NCI-H524 (cell line): ENCODE measurements at places on chromosomes 13 and 19.

DNA sequence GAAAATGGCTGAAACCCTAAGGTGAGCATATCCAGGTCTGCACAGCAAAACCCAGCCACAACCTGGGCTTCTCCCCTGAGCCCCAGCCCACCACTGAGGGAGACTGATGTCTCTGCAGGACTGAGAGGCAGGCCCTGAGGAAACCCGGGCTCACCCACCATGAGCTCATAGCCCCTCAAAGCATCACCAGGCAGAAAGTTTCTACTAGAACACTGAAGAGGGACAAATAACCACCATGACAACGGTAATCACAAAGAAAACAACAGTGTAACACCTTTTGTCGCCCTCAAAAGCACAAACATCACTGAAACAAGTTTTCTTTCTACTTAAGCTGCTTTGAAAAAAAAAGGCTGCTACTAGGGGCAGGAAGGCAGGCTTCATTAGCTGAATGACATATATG is 29.8 kb downstream of the TSHZ3 start:
- no peak for DNase-seq

GRCh38 chr19:3024509-3024869 is 4.6 kb downstream of the TLE2 start:
- no peak for DNase-seq

DNA sequence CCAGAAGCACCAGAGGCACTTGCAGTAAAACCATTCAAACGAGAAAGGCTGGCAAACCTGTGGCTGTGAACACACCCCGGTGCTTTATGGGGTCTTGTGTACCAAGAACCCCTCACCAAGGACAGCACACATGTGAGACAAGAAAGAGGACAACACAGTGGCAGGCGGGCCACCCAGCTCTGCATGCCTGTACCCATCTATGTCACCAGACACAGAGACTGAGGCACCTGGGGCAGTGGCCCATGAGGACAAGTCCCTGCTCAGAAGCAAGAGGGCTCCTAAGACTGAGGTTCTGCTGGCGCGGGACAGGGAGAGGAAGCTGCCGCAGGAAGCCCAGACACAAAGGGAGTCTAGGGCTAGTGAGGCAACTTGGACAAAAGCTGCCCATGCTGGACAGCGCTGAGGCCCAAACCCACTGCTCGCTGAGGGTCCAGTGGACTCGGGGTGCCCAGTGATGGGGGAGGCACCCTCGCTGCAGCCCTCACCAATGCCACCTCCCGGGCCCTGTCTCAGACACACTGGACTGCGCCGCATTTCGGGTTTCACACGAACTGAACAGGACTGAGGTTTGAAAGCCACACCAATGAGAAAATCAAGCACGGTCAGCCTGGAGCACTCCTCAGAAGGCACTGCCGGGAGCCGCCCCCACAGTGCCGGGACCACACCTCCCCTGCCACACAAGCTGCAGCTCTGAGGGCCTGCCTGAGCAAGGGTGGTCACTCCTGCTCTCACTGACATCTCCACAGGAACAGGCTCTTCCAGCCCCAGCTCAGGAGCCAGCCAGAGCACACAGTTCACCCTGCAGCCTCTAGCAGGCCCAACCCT is 232.7 kb downstream of the TUBA3C start:
- DNase-seq = no peak

DNA sequence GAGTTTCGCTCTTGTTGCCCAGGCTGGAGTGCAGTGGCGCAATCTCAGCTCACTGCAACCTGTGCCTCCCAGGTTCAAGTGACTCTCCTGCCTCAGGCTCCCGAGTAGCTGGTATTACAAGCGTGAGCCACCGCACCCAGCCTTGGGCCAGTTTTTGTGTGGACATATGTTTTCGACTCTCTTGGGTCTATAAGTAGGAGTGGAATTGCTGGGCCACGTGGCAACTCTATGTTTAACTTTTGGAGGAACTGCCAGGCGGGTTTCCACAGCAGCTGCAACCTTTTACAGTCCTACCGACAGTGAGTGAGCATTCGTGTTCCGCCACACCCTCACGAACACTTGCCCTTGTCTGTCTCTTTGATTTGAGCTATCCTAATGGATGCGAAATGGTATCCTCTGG is 44.9 kb downstream of the BICRA start:
- no peak for DNase-seq

- DNase-seq = no peak
Observed at GRCh38 chr19:46821512-46822409, 28.9 kb downstream of the AP2S1 start.

DNA sequence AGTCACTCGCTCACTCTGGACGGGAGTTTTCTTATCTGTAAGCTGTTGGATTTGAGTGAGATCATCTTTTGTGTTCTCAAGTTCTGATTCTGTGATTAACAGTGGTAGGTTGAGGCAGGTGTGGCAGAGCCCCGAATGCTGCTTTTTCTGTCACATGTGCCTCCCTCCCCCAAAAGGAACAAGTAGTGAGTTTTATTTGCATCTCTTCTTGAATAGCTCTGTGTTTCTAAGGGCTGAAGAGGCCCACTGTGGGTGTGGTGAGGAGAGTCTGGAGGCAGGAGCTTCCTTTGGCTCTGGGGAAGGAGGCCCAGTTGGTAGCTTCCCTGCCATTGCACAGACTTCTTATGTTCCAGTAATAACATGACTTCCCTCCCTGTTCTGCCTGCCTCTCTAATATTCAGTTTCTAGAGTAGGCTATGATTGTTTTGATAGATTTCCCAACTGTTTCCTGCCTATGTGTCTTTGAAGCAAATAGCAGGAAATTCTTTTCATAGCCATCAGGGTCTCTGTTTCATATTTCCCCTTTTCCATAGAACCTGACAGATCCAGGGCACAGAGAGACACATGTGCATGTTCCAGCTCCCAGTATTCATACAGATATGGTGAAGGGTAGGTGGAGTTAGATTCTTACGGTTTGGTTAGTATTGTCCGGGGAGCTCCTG is 23.9 kb upstream of the CXCL17 start:
- DNase-seq = no peak

GRCh38 chr19:47897861-47898260 is 11.7 kb upstream of the SULT2A1 start:
- DNase-seq = no peak

- DNase-seq = no peak
Observed at GRCh38 chr13:94705081-94706030, 7.0 kb downstream of the SOX21 start.

- DNase-seq = no peak
Observed at GRCh38 chr19:15365264-15365663, 14.3 kb downstream of the AKAP8 start.

DNA sequence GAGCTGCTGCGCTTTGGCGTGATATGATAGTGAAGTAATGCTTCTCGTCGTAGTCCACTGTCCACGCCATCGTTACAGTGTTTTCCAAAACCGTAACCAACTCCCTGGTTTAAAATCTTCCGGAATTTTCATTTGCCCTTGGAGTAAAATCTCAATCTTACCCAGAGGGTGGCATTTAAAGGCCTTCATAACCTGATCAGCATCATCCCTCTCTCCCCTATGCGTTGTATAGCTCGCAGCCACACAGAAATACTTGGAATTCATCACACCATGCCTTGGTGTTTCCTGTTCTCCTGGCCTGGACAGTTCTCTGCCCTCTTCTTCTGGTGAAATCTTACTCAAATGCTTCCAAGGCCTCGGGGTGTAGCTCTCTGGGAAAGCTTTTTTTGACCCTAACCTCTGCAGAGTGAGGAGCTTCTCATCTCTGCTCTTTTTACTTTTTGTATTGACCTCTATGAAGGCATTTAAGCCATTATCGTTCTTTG is 839 bp downstream of the MPHOSPH8 start:
- peak; percentile 36 for DNase-seq

- DNase-seq = no peak
Observed at GRCh38 chr13:64817691-64818090, 2412.4 kb downstream of the PCDH9 start.

DNA sequence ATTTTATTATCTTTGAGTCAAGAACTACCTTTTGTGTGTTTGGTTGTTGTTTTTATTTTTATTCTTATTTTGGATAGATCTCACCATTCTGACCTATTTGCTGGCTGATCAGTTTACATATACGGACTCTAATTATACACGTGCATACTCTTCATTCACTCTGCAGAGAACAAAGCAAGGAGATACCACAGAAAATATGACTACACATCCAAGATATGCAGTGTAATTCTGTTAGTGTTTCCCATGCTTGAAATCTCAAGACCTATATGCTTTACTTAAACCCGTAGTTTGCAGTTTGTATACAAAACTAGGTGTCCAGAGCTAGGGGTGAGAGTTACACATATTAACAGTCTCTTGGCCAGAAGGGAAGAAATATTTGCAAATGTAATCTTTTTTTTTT is 205.5 kb downstream of the DCLK1 start:
- no peak for DNase-seq

GRCh38 chr13:110418944-110419343 is 111.9 kb downstream of the COL4A2 start:
- no peak for DNase-seq

DNA sequence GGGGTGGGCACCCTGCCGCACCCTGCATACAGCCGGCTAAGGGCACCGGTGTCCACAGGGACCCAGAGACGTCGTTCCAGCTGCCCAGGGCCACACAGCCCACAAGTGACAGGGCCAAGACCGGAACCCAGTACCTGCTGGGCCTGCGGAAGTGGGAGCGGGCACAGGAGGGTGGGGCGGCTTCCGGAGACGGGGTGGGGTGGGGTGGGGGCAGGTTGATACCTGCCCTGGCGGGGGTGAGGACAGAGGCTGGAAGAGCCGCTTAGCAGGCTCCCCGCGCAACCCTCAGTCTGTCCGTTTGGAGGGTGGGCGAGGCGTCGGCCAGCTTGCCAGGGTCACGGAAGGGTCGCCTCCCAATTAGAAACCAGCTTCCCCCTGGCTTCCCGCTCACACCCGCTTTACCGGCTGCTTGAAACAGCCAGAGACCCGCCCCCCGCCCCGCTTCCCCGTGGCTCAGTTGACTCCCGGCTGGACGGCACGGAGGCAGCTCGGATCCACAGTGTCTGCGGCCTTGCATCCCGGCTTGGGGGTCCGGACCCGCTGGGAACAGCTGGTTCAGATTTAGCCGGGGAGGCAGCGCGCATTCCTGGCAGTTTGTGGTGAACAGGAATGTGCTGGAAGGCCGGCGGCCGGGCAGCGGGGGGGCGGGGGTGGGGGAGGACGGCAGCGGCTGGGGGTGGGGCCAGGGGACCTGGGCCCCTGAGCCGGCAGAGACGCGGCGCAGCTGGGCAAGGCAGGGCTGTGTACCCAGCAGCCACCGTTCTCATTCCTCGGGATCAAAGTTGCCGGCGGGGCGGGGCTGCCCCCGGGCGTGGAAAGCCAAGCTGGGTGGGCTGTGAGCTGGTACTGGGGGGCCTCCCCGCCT is 1.9 kb downstream of the CNN2 start:
- DNase-seq = peak; percentile 40

GRCh38 chr19:47303966-47304365 is 5.7 kb upstream of the C5AR1 start:
- DNase-seq = no peak

- no peak for DNase-seq
Observed at GRCh38 chr13:78078168-78078567, 159.5 kb upstream of the EDNRB start.

- peak; percentile 8 for DNase-seq
Observed at GRCh38 chr13:100809856-100810255, 135.3 kb upstream of the TMTC4 start.

DNA sequence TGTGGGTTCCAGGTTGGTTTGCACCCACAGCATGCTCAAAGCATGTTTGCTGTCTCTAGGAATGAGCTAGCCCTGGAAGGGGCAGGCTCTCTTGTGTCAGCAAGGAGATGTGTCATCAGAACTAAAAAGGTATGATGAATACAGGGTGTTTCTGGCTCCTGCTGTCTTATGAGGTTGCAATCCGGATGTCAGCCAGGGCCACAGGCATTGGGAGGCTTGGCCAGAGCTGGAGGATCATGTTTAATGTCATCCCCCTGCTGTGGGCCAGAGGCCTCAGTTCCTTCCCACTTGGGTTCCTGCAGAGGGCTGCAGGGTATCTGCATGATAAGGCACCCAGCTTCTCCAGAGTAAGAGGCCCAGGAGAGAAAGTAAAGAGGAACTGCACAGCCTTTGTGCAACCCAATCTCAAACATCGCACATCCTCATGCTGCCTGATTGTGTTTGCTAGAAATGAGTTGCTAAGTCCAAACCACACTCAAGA is 193.6 kb downstream of the COL4A1 start:
- DNase-seq = no peak

DNA sequence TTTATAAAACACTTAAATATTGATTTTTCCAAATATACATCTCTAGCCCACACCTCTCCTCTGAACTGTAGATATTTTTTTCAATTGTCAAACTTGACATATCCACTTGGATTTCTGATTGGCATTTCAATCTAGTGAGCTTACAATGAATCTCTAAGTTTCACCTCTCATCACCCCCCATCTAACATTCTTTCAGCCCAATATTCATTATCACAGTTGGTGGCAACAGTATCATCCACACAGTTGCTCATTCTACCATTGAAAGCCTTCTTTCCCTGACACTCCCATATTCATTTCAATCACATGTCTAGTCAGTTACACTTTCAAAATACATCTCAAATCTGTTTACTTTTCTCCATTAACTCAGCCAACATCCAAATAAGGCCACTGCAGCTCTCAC is 385.2 kb downstream of the PCDH20 start:
- DNase-seq = no peak

DNA sequence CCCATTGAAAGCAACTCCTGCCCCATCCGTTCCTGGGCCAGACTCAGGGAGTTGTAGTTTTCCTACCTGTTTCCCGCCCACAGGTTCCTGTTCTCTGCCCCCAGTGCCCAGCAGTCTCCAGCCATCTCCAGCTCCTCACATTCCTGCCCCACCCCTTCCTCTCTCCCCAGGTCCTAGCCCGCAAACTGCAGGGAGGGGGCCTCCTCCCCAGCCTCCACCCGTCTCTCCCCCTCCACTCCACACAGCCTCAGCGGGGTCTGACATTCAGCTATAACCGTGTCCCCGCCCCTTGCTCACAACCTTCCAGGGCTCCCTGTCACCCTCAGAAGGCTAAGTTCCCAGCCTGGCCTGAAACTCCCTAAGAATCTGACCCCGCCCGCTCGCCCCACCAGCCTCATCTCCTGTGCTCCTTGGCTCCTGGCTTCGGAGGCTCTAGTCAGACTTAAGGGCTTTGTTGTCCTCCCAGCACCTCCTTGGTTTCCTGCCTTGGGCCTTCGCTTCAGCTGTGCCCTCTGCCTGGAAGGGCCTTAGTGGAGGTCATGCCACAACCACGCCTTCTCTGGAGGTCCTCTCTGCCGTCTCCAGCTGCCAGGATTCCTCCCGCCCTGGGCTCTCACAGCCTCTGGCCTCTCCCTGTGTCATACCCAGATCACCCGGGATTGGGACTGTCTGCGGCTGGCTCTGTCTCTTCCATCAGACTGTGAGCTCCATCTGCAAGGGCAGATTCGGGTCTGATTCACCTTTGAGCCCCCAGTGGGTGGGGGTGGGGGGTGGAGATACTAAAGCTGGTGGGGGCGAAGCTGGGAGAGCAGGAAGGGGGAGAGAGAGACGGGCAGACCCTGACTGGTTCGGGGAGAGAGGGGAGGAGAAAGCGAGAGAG is 5.1 kb upstream of the SPACA6 start:
- DNase-seq = no peak

GRCh38 chr19:20165971-20166592 is 932 bp upstream of the ZNF486 start:
- no peak for DNase-seq

DNA sequence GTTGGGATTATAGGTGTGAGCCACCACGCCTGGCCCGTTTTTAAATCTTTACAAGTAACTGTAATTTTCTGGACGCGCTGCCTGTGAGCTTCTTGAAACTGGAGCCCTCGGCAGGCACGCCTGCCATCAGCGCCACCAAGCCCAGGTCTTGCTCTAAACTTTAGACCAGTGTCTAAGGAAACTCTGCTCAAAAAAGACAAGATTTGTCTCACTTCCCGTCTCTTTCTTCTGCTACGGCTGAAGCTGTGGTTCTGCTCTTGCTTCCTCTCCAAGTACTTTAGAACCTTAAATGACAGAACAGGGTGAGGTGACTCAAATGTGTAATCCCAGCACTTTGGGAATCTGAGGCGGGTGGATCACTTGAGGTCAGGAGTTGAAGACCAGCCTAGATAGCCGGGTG is 24.9 kb downstream of the RCN3 start:
- DNase-seq = no peak
